Sigmoid colon (tissue), 7 donors: ENCODE measurements at places on chromosomes 3 and 15. TPM values are rescaled to one million over a fixed set of nuclear protein-coding genes. Genes with fewer than 3 reads are reported as not detected.

The SMCO1 gene
- total RNA-seq: not detected

The CGNL1 gene
- 1.9 TPM for total RNA-seq

The MCCC1 gene
- 21.7 TPM for total RNA-seq

The SUCNR1 gene
- total RNA-seq: not detected

The MB21D2 gene
- total RNA-seq: 7.8 TPM

The POTEB2 gene
- not detected for total RNA-seq

DNA sequence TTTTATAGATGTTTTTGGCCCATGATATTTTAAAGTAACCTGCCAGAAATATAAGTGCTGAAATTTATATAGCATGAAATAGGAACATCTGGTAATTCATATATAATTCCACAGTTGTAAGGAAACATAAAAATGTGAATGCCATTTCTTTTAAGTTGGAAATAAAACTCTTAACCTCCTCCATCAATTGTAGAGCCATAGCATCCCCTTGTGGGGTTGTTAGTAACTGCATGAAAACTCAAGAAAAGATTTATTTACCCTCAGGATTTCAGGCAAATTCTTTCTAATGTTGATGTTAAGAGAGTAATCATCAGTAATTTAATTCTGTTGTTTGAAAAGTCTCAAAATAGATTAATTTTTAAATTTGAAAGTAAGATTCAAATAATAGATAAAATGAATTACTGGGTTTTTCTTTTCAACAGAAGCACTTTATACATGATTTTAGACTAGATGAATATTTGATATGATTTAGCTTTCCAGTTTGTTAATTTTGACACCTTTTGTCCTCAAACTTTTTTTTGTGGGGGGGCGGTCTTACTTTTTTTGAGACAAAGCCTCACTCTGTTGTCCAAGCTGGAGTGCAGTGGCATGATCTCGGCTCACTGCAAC is 74.7 kb downstream of the RASA2 start:
- H3K4me3 ChIP-seq: no peak overlapping the region
- DNase-seq: no peak
- peaks cover 11% of the 10 kb centered on the region for H3K4me1 ChIP-seq
- H3K27ac ChIP-seq: no peak overlapping the region

GRCh38 chr3:39779511-39780230 is 29.7 kb upstream of the MYRIP start:
- no peak overlapping the region for H3K4me3 ChIP-seq
- H3K4me1 ChIP-seq: no peaks in the 10 kb centered on the region
- no peak overlapping the region for H3K27ac ChIP-seq
- H3K36me3 ChIP-seq: no peaks in the 10 kb centered on the region

DNA sequence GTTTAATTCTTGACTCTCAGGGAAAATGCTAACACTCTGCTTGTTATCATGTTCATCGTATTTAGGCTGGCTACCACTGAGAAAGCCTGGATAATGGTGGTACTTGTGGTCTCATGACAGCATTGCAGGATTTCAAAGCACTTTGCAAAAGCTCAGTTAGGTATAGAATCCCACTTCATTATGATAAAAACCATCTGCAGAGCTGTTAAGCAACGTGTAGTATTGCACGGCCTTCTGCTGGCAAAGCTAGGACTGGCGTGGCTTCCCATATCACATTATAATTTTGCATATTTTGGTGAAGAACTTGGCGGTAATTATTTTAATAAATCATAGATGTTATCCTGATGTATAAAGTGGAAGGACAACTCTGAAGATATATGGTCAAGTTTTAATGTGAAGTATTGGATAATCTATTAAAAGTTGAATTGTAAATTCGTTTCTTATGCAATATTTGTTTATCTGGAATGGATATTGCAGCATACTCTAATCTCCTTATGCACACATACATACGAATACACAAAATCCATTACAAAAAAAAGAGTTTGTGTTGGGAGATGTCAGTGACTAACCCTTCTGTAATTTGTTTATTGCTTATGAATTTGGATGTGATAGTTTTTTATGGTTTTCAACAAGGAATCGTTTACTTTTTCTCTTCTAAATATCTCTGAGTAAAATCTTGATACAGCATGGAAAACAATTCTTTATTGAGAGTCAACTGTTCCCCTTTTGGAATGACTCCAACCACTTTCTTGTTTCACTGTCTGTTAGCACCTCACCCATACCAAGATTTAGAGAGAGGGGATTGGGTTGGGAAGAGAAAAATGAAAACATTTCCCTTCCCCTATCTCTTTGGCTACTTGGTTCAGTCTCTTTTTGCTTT is 9.2 kb downstream of the RAB8B start:
- DNase-seq: no peak
- no peak overlapping the region for H3K4me3 ChIP-seq
- H3K27ac ChIP-seq: no peak overlapping the region
- H3K27me3 ChIP-seq: no peaks in the 10 kb centered on the region
- H3K4me1 ChIP-seq: no peaks in the 10 kb centered on the region

- H3K4me3 ChIP-seq: no peak overlapping the region
- DNase-seq: peak; percentile 47
- H3K27me3 ChIP-seq: no peaks in the 10 kb centered on the region
These were observed 9.2 kb downstream of the PLEKHO2 start for GRCh38 chr15:64850778-64851502.

DNA sequence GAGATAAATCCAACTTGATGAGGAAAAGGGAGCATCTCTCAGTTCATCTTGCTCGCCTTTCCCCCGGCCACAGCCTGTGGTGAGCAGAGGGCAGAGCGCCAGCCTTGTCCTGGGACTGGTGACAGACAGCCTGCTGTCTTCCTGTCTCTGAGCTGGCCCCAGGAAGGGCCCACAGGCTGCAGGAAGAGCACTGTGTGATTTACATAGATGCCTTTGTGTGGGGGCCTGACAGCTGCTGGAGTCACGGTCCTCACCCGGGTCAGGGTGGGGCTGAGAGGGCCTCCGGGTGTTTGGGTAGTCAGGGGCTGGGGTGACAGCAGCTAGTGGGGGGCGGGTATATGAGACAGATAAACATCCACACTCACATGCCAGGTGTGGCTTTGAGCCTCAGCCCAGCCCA is 29.3 kb downstream of the PLA2G4D start:
- no peak for DNase-seq
- H3K36me3 ChIP-seq: no peaks in the 10 kb centered on the region
- no peak overlapping the region for H3K4me3 ChIP-seq
- peaks cover 7% of the 10 kb centered on the region for H3K27me3 ChIP-seq
- H3K27ac ChIP-seq: no peak overlapping the region
